Activated CD4-positive, alpha-beta T cell treated with anti-CD3 and anti-CD28 coated beads, Interleukin-2, amount 50 U/mL, for 48 hours (primary cell): ENCODE measurements at places on chromosomes 4 and X.

GRCh38 chr4:12118651-12119213, 690.0 kb upstream of the HS3ST1 start:
- DNase-seq = no peak

DNA sequence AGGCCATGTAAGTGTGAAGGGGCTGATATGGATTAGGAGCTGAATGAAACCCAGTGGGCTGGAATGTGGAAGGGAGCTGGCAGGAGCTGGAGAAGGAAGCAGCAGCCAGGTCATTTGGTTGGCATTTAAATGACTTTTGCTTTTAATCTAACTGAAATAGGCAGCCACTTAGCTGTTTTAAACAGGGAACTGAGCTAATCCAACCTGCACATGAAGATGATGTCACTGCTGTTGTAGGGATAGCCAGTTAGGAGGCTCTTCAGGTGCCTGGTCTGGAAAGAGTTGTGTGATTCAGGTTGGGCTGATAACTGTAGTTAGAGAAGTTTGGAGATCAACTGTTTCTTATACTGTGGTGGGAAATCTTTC, 122.4 kb downstream of the PALLD start:
- DNase-seq = no peak

DNA sequence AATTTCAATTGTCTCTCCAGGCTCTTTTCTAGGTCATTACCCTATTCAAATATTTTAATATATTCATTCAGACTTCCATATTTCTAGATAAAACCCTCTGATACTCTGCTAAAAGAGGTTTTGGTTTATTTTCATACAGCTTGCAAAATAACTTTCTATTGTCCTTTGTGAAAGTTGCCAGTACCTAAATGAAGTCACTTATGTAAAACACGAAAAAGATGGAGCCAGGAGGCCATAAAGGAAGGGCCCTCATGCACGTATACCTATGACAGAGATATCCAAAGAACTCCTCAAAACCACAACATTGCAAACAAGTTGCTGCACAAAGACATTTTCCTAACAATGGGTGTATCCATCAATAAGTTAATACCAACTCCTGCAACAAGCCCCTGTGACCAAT, 25.7 kb upstream of the ELOVL6 start:
- no peak for DNase-seq

DNA sequence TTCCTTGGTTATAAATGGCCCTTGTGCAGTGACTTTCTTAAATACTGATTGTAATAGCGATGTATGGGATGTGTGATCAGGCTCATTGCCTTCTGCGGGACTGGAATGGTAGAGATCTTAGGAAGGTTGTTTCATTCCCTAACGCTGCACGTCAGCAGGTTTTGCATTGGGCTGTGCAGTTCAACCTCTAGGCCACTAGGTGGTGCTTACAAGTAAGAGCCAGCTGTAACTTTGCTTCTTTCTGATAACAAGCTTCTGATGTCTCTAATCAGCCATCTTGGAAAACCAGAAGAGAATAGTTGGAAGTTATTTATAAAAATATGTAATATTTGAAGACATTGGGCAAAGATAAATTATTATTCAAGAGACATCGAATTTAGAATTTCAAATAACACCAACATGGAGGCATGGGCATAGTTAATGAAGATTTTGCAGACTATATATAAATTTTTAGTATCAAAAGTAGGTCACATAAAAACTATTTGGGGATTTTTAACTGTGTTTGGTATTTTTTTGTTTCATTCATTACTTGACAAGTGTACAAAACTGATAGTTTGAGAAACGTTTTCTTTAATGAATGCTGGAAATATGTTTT, 339.7 kb upstream of the PCDH7 start:
- DNase-seq = peak; percentile 7

DNA sequence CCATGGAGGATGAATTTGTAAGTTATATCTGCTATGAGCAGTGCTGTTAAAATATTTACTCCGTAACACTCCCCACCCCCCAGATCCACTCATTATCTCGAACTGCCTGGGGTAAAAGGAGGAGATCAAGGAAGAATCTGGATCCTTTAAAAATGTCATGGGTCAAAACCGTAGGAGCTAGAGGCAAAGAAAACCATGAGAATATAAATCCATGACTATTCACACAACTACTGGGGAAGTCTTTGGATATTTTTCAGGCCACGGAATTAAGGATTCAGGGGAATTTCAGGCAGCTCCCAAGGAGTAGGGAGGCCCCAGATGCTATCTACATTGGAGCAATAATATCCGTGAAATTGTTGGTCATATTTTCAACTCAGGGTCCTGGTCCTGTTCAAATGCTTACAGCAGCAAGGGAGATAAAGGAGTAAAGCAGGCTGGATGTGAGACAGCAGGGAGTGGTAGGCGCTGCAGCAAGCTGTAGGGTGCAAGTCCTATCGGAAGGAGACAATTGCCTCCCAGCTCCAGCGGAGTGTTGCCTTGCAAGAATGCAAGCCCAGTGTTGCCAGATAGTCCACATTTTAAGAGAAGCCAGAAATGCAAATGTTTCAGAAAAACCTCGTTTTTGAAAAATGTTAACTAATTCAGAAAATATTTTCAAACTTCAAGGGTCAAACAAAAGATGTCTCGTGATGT, 116.2 kb upstream of the KIT start:
- no peak for DNase-seq
